Fibroblast of skin of left quadriceps (primary cell): ENCODE measurements at places on chromosomes 12 and 14.

- DNase-seq, result no peak
Measured at GRCh38 chr12:71439362-71439612, 311 bp upstream of the LGR5 start.

DNA sequence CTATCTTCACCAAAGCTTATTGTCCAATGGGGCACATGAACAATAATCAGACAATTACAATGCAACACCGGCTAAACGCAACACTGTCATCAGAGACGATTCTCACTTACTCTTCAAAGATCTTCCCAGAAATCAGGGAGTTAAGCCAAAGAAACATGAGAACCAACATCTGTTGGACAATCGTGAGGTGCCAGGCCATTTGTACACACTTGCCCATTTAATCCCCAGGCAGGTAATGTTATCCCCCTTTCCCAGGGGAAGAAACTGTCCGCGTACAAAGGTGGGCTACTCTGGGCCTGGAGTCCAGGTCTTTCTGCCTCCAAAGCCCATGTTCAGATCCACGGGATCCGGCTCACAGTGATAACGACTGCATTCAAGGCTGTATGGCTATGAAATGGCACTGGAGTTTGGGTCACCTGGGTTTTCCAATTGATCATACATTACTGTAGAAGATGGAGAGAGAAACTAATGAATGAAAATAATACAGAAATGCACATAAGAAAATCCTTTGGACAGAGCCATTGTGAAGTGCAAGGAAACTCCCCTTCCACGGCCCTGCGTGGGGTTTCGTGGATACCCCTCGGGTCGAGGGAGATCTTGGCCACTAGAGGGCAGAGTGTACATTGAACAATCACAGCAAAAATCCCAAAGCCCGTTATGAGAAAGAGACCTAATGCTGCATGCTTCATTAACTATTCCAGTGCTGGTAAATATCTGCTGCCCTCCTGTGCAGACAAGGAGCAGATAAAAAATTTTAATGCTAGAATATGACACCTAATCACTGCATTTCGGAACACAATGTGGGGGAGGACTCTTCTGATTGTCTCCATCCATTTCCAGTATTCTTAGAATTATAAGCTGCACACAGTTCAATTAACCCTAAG, 111.4 kb downstream of the EGLN3 start:
- DNase-seq, result no peak

DNA sequence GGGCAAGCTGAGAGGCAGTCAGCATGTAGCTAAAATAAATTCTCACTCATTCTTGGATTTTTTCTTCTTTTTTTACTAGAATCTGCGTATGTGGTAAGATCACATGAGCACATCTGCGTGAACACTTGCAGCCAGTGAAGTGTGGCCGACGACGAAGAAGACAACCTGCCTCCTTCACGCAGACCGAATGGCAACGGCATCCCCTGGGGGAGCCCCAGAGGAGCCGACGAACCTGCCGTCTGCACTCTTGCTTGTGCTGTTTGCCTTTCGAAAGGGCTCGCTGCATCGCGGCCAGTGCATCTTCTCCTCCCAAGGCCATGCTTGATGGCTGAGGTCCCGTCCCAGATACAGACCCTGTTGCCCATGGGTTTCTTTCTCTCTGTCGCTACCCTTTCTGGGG, 113.8 kb downstream of the KCNK10 start:
- DNase-seq, result no peak

DNA sequence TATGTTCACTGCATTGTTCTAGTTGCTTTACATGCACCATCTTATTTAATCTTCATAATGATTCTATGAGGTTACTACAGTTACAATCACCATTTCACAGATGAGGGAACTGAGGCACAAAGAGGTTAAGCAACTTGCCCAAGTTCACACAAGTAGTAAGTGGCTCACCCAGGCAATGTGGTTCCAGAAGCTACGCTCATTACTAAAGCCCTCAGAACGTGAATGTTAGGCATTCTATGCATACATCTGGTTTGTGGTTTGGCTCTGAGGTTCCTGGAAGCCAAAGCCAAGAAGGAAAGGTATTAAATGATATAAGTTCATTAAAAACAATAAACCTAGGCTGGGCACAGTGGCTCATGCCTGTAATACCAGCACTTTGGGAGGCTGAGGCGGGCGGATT, 14.4 kb upstream of the VRTN start:
- DNase-seq, result peak; percentile 69

DNA sequence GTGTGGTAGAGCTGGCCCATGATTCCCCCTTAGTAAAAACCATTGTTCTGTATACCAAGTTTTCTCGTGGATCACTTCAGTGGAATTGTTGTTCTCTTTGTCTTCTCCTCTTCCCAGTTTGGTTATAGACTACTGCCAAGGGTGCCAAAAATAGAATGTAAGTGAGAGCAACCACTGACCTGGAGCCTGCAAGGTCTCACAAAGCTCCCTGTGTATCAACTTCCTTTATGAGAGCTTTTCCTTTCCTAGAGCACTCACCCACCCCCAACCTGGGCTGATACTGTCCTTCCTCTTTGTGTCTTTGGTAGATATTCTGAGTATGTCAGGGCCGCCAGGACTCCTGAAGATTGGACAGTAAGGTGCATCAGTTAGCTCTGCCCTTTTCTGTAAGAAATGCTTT, 101.0 kb downstream of the SCN8A start:
- DNase-seq, result no peak

- no peak for DNase-seq
Measured at GRCh38 chr12:28776220-28776619, 372.9 kb upstream of the FAR2 start.

GRCh38 chr14:22276913-22277816, 311.9 kb downstream of the DAD1 start:
- DNase-seq, result no peak

- no peak for DNase-seq
Measured at GRCh38 chr14:70166530-70167203, 22.1 kb downstream of the SLC8A3 start.

- DNase-seq, result no peak
Measured at GRCh38 chr12:117580718-117581062, 219.3 kb upstream of the NOS1 start.

GRCh38 chr14:84657911-84658310, 872.0 kb upstream of the FLRT2 start:
- no peak for DNase-seq

GRCh38 chr14:35385042-35385839, 19.3 kb downstream of the NFKBIA start:
- peak; percentile 80 for DNase-seq

DNA sequence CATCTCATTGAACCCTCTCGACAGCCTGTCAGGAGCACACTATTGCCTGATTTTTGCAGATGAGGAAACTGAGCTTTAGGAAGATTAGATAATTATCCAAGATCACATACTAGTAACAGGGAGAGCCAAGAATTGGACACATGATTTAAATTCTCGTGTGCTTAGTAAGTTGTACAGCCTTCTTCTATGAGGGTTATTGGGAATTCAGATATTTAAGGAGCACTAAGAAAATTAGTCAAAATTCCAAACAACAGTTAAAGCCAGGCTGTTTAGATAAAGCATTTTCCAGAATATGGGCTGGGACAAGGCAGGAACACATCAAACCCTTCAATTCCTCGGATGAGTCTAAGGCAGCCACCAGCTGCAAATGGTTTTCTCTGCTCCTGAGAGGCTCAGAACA, 148.8 kb downstream of the TMEM30B start:
- DNase-seq, result no peak

- DNase-seq, result no peak
Measured at GRCh38 chr12:99917711-99918402, 66.9 kb downstream of the ANKS1B start.

DNA sequence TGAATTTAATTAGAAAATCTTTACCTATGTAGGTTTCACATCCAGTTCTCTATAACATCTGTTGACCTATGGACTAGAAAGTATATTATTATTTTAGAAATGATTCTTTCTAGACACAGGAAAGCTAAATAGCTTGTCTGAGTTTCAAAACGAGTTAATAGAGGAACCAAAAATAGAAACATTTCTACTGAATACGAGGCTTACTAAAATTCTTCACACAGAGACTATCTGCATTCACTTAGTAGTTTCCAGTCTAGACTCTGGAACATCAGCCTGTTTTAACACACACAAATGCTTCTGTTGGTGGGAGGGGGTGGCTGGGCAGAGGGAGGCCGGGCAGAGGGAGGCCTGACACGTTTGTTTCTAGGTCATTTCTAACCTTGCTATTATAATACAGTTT, 29.7 kb downstream of the RGS6 start:
- no peak for DNase-seq
